ENCODE measurements at places on chromosomes 5 and 9.

- DNase-seq = no peak
These were observed 275.4 kb downstream of the EBF1 start for GRCh38 chr5:158824241-158824882.

DNA sequence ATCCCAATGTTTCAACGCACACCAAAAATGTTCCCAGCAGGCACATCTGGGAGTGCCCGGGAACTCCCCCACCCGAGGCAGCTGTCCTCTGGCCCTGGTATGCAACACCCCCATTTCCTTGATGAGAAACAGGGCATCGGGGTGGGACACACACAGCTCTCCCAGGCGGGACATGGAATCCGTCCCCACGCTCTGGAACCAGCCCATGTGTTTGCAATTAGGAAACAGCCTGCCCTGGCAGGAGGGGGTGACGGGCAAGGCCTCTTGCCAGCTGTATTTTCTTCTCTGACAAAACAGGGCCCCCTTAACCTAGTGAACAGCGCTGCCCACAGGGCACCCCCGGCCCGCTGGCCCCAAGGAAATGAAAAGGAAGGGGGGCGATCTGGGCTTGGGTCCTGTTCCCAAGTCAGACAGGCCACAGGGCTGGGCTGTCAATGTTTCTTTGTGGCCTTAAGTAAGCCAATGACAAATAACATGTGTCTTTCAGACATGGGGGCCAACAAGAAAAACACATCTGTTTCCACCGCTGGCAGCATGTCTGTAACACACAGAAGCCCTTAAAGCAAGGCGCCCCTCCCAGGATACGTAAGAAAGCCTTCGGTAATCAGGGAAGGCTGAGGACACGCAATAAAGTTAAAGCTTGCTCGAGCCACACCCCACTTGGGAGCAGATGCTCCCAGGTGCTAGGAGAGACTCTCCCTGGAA is 125.3 kb downstream of the ROR2 start:
- no peak for DNase-seq

GRCh38 chr9:14064940-14065339 is 249.0 kb downstream of the NFIB start:
- DNase-seq = no peak

DNA sequence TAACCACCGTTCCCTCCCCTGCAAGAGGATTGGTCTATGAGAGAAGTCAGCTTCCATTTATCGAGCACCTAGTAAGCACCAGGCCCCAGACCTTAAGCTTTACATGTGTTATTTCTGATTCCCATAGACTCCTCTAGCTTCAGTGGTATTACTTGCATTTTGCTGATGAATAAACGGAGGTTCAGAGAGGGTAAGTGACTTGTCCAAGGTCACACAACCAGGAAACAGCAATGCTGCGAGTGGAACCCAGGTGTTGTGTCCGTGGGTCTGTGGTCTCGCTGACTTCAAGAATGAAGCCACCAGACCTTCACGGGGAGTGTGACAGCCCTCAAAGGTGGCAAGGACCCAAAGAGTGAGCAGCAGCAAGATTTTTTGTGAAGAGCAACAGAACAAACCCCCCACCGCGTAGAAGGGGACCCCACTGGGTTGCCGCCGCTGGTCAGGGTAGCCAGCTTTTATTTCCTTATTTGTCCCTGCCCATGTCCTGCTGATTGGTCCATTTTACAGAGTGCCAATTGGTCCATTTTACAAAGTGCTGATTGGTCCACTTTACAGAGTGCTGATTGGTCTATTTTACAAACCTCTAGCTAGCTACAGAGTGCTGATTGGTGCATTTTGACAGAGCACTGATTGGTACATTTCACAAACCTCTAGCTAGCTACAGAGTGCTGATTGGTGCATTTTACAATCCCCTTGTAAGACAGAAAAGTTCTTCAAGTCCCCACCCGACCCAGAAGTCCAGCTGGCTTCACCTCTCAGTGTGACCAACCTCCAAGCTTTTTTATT is 29.1 kb upstream of the KCNIP1 start:
- no peak for DNase-seq

DNA sequence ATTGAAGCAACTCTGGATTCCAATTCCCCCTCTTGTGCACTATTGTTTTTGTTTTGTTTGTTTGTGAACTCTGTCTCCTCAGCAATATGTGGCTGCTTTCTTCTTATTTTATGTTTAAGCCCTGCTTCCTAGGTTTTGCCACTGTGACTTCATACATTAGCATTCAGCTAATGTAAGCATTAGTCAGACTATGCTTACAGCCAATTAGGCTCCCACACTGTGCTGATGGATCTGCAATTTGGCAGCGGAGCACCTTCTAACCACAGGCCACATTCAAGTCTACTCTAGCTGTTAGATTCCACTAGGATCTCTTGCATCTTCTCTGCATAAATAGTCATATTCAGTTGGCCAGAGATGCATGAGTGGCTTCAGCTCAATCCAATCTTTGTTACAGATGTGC is 9.6 kb upstream of the BICD2 start:
- DNase-seq = no peak

DNA sequence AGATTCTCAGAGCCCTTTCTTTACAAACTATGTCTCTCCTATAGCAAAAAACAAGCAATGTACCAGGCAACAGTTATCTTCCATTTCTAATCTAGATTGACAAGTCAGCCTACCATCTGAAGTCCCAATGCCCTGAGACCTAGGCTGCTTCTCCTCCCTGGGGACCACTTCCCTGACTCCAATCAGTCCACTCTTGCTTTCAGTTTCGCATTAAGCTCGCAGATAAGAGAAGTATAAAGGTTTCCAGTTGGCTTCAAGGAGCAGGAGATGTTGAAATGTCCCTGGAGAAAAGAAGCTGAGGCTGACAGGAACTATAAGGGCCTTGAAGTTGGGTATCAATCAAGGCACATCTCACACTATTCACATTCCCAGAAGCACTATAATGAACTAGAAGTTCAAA is 32.3 kb downstream of the ERP44 start:
- no peak for DNase-seq

- no peak for DNase-seq
These were observed 255.7 kb upstream of the ACTBL2 start for GRCh38 chr5:57738301-57738700.

- DNase-seq = no peak
These were observed 33.3 kb upstream of the PTGS1 start for GRCh38 chr9:122337556-122337929.

- no peak for DNase-seq
These were observed 135.4 kb upstream of the SGCD start for GRCh38 chr5:156191547-156191946.

- DNase-seq = no peak
These were observed 25.0 kb upstream of the SLC12A7 start for GRCh38 chr5:1136814-1137213.

DNA sequence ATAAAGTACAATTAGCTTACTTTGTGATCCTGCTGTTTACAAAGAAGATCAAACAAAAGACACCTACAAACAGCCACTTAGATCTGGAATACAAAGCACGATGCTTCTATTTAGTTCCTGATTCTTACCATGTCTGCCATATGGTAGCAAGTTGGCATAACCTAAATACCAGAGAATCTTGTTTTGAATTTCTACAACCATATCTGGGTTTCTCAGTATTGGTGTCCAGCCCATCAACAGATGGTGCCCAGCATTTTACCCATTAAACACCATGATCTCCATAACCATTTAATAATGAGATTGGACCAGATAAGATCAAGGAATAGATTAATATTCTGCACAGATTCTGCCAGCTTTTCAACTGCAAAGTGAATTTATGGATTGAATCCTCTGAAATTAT is 29.8 kb downstream of the SLC24A2 start:
- DNase-seq = no peak

DNA sequence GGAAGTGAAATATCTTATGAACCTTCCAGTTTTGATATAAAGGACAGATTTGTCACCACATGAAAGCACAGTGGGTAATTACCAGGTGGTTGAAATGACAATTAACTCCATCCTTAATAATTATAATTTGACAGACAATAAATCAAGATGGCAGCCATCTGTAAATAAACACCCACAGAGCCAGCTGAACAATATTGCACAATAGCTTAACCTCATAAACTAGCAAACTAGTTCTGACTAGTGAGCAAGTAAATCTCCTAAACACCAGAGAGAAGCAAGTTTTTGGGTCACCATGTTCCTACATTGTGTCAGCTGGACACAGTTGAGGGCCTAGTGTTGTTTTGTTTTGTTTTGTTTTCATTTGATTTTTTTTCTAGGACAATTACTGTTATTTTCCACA is 577.4 kb downstream of the ACTL7B start:
- DNase-seq = no peak

- DNase-seq = no peak
These were observed 515.8 kb downstream of the KIF4B start for GRCh38 chr5:155529362-155529761.

DNA sequence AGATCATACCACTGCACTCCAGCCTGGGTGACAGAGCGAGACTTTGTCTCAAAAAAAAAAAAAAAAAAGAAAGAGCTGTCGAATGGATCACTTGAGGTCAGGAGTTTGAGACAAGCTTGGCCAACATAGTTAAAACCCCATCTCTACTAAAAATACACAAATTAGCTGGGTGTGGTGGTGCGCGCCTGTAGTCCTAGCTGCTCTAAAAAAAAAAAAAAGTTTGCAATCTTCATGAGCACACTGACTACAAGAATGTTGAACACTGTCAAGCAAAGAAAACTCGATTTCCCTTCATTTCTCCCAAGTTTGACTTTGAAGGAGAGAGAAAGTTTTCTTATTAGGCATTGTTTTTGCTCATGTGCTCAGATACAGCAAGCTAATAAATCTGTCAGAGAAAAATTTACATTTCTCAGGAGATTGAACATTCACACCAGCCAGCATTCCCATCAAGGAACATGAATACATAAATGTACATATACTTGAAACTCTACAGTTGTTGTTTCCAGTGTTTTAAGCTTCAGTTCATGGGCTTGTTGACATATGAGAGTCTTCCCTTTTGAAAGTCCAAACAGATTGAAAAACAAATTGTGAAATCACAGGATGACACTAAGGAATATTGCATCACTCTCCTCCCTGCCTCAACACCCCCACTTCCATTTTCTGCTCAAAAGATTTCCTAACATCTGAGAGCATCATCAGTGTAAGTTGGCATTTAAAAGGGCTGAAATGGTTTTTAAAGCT is 81.8 kb downstream of the ARRDC3 start:
- DNase-seq = no peak

- DNase-seq = no peak
These were observed 7.4 kb downstream of the FIBCD1 start for GRCh38 chr9:130931508-130932254.

DNA sequence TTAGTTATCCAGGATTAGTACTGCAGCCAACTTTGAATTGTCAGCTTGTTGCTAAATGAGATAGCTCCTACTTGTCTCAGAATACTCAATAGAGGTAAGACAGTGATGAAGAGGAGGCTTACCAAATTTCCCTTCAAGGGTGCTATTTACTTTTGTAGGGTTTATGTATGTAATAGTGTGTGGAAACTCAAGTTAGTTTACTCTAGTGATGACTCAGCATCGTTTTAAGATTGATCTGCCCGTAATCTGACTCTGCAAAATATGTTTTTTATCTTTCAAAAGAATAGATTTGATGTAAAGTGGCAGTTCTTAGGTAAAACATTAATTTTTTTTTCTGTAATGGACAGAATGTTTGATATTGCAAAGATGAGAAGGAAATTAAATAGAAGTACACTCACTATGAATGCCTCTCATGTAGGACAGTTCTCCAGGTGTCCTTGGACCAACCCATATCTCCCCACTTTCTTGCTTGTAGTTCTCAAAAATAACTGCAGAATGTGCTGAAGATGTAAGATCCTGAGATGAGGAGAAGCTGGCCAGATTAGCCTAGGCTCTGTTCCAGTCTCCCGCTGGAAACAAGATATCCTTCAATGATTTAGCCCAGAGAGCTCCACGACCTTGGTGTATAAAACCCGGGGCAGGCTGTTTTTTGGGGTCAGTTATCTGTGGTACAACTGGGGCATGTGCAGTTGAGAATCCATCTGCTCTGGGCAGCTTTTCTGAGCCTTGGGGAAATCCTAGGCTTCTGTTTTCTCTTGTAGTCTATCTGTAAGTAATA is 24.4 kb upstream of the MROH2B start:
- DNase-seq = no peak

DNA sequence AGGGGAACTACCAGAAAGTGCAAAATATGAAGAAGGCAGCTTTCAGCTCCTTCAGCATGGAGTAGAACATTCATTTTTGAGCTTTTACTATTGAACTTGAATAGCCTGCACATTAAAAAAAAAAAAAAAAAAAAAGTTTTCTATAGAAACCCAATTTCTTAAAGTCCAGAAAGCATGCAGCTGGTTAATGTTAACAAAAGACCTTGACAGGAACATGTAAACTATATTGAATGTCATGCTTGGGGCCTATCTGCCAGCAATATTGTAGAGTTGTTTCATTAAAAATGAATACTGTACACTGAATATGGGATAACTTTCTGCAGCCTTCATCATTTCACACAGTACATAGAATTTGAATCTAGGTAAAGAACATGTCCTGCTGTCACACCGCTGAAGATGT is 230.6 kb downstream of the NFIB start:
- no peak for DNase-seq

DNA sequence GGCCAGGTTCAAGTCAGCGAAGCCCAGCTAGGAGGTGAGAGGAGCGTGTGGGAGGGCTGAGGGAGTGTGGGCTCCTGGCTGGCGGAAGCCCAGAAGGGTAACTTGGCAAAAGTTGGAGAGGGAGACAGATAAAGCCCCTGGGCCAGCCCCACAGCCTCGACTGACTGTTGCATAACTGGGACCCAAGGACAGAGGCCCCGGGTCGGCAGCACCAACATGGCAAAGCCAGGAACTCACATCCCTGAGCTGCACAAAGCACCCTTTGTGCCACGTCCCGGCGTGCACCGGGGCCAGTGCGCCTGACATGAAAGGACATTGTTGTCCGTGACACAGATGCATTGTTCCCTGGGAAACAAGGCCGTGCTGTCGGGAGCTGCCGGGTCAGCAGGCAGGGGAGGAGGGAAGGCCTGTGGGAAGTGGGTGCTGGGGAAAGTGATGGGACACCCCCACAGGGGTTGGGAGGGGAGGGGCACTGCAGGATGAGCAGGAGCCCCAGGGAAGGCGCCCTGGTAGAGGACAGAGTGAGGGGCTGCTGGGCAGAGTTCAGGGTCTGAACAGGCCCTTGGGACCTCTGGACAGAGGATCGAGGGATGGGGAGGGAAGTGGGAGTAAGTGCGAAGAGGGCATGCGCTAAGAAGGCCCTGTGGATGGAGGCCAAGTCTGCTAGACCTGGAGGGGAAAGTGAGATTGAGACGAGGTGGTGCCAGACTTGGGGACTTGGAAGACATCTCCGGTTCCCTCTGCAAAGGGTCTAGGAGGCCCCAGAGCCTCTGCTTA is 13.0 kb upstream of the DPM2 start:
- no peak for DNase-seq

DNA sequence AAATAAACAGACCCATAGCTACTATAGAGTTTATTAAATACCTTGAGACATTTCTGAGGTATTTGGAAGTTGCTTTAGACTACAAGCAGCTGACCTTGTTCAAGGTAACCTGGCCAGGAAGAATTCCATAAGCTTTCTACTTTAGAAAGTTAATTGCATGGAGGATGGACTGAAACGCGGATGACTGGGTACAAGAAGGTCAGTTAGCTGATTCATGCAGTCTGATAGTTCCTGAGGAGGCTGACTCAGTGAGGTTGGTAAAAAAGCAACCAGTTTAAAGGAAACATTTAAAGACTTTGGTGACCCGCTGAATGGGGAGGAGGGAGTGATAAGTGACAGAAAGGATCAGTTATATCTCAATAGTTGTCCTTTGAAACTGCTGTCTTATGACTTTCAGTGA is 670.1 kb upstream of the CDH9 start:
- no peak for DNase-seq

GRCh38 chr5:40416588-40416987 is 263.1 kb upstream of the PTGER4 start:
- no peak for DNase-seq

Measured in stimulated activated CD8-positive, alpha-beta memory T cell treated with anti-CD3 and anti-CD28 coated beads, Interleukin-7, amount 100 ng/mL, for 24 hours (primary cell).